Daoy (cell line): ENCODE measurements at places on chromosomes 12 and 14. TPM values are rescaled to one million over a fixed set of nuclear protein-coding genes. Genes with fewer than 3 reads are reported as not detected.
A peak's percentile ranks its signal among the peaks of the same experiment; 100 is the strongest.

- peak; percentile 40 for DNase-seq
These were observed 47.9 kb downstream of the GALC start for GRCh38 chr14:87944987-87945604.

DNA sequence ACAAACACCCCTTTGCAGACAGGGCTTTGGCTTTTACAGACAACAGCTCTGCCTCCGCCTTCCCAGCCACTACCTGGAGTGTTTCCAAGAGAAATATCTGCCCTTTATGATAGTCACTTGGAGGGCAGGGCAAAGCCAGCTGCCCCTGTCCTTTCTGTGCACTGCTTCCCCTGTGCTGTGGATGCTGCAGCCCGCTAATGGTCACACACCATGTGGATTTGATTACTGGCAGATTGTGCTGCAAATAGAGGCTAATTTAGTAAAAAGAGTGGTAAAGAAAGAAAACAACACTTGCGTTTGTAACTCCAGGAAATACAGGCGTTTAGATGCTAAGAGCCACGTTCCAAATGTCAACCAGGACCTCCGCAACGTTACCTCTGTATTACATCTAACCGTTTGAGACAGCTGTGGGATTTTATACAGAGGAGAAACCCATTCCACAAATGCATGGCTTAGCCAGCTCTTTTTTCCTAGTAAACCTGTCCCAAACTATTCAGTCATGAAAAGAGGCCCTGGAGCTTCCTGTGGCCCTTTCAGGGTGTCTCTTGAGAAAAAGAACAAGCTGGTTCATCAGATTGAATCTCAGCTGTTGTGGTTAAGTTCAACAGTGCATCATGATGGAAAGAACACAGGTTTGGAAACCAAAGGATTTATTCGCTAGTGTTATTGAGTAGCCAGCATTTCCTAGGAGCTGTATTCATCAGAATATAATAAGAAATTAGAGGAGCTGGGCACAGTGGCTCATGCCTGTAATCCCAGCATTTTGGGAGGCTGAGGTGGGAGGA lies 30.1 kb upstream of the PWP1 start:
- no peak for DNase-seq

DNA sequence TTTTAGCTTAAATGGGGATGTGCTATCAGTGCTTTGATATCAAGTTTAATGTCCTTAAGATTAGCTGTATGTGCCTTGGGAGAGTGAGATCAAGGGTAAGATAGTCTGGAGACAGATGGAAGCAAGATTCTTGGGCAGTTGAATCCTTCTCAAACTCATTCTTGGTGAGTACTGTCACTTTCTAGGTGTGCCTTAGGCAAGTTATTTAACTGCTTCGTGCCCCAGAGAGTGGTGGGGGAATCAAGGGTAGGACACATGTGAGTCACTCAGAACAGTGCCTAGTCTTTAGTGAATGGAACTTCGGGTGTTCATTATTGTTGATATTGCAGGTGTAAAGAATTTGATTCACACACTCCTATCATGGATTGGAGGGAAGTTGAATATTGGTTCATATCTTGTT lies 803.7 kb downstream of the DIO2 start:
- DNase-seq = no peak

- DNase-seq = no peak
These were observed 83.6 kb upstream of the DDHD1 start for GRCh38 chr14:53236708-53237107.

NTS gene
- not detected in 2 replicates for total RNA-seq
